CD8-positive, alpha-beta memory T cell (primary cell): ENCODE measurements at places on chromosomes 6 and 20. TPM values are rescaled to one million over a fixed set of nuclear protein-coding genes. Genes with fewer than 3 reads are reported as not detected.

The ABCF1 gene
- total RNA-seq, result 127 TPM

The DNMT3B gene
- total RNA-seq, result 1.4 TPM

DNA sequence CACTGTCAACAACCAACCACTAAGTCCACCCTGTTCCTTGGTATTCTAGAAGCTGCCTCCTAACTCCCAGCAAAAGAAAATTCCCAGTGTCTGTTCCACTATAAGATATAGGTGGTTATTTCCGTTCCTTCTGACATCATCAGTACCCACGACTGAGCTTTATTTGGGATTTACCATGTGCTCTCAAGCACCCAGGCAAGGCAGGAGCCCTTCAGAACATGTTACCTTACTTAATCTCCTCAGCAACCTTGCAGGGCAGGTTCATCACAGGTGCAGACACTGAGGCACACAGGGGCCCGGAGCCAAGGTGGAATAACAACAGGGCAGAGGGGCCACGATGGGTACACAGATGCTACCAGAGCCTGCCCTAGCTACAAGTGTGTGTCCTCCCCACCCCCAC, 10.8 kb downstream of the ABHD16A start:
- DNase-seq, result no peak

The GLP1R gene
- total RNA-seq, result not detected

- no peak for DNase-seq
Measured at GRCh38 chr6:166221040-166221439, 53.4 kb upstream of the TBXT start.

DNA sequence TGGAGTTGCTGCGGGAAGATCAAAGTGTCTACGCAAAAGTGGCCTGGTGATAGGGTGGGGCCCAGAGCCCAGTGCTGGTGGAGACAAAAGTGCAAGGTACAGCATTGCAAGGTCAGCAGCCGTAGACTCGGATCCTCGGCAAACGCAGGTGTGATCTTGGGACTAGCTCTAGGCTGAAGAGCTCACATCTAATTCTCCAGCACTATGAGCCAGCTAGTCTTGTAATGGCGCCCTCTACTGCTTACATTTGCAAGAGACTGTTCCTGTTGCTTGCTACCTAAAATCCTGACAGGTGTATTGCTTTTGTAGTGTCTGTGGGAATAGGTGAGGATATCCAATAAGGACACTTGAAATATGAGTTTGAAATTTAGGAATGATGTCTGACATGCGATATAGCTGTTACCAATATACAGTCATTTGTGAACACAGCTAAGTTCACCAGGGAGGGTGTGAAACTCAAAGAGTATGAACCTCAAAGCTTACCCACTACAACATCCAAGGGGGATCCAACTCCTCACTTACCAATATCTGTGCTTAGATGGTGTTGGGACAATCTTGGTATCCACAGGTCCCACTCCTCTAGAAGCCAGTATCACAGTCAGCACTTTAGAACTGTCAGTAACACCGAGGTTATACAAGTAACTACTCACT, 58.4 kb downstream of the PDE7B start:
- peak; percentile 11 for DNase-seq

The VGLL2 gene
- total RNA-seq, result not detected

DNA sequence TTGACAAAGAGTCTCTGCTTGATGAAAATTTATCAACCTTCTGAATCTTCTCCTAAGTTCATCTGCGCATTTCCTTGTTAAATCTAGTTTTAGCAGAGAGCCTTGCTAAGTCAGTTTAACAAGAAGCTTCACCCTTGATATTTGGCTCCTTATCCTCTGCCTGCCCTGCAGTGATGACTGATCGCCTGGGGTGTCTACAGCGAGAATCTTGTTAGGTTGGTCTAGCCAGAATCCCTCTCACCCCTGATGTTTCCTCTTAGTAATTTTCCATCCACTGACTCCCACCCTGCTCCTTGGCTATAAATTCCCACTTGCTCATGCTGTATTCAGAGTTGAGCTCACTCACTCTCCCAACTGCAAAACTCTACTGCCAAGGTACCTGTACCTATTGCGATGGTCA, 114.1 kb downstream of the TENT5A start:
- no peak for DNase-seq

GRCh38 chr6:111242452-111242851, 155.1 kb downstream of the SLC16A10 start:
- DNase-seq, result no peak
